ENCODE measurements at places on chromosomes 12 and 14.

- no peak for DNase-seq
These were observed 890 bp downstream of the AVPR1A start for GRCh38 chr12:63149909-63150712.

GRCh38 chr14:101179691-101180211, 276.2 kb upstream of the RTL1 start:
- no peak for DNase-seq

DNA sequence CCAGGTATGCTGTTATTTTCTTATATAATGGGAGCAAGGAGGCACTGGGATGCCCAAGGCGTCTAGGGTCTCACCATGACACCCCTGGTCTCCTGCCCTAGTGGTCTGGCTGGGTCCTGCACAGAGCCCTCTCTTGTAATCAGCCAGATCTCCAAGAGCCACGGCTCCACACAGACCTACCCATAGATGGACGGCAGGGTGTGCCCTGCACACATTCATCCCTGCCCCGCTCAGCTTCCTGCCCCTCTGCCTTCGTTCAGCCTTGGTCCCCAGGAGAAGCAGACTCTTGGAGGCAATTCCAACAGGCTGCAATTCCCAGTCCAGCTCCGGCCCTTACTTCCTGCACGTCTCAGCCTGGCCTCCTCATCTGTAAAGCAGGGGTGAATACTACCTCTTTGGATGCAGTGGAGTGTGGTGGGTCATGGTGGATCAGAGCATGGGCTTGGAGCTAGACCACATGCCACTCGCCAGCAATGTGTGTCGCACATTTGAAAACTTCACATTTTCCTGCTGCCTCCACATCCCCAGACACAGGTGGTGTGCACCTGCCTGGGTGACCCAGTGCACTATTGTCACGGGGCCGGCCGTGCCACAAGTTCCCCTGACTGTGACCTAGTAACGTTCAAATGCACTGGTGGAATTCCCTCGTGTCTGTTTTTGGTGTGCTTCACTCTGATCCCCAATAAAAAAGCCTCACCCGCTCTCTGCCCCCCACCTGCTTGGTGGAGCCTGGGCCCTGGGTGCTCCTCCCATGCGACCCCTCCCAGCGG, 171.1 kb upstream of the PRMT8 start:
- no peak for DNase-seq

DNA sequence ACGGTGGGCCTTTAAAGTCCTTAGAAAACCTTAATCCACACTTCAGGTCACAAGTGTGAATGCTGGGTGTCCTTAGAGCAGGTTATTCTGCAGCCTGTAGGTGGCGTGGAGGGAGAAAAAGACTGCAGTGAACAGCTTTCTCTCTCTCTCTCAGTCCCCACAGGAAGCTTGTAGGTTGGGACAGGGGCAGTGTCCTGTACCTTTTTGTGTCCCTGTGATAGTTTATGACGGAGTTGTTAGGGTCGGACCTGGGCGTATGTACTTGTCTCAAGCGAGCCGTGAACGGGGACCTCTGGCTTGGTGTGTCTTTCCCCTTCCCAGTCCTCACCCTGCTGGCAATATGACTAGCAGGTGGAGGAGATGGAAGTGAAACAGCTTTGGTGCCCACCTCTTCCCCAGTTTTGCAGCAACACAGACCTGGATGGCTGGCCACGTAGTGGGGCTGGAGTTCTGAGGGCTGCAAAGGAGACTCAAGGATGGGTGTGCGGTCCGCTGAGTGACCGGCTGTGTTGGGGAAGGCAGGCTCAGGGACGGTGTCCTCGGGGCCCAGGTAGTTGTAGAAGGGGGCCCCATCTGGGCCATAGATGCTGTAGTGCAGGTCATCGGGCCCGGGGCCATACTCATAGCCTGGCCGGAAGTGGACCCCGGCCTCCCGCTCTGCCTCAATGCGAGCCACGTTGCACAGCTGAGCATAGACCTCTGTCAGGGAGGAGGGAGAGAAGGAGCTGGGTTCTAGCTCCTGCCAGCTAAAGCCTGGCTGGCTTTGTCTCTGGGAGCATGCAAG, 8.9 kb downstream of the ISCA2 start:
- DNase-seq: no peak

- no peak for DNase-seq
These were observed 16.5 kb downstream of the KRT85 start for GRCh38 chr12:52350786-52351185.

GRCh38 chr12:15629761-15630160, 159.4 kb downstream of the EPS8 start:
- peak; percentile 79 for DNase-seq

DNA sequence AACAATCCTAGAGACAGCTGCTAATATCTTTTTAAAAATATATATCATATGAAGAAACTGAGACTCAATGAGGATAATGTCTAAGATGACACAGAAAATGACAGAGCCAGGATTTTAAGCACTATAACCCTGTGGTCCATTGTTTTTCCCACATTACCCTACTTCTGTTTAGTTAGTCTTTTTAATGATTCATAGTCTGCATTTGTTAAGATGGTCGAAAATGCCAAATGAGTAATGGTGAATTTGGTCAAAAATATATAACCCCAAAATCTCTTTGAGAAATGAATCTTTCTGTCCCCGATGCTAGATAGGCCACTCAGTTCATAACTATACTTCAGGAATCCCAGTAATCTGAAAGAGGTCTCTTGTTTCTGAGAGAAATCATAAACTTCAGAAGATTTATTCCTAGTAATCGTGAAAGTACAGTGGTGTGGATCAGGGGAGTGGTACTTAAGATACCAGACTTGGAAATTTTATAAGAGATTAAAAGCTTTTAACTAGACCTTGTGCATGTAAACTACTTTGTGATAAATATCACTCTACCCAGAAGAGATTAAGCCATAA, 10.8 kb downstream of the RTRAF start:
- DNase-seq: no peak

- DNase-seq: no peak
These were observed 78.3 kb downstream of the BAZ1A start for GRCh38 chr14:34796902-34797301.

DNA sequence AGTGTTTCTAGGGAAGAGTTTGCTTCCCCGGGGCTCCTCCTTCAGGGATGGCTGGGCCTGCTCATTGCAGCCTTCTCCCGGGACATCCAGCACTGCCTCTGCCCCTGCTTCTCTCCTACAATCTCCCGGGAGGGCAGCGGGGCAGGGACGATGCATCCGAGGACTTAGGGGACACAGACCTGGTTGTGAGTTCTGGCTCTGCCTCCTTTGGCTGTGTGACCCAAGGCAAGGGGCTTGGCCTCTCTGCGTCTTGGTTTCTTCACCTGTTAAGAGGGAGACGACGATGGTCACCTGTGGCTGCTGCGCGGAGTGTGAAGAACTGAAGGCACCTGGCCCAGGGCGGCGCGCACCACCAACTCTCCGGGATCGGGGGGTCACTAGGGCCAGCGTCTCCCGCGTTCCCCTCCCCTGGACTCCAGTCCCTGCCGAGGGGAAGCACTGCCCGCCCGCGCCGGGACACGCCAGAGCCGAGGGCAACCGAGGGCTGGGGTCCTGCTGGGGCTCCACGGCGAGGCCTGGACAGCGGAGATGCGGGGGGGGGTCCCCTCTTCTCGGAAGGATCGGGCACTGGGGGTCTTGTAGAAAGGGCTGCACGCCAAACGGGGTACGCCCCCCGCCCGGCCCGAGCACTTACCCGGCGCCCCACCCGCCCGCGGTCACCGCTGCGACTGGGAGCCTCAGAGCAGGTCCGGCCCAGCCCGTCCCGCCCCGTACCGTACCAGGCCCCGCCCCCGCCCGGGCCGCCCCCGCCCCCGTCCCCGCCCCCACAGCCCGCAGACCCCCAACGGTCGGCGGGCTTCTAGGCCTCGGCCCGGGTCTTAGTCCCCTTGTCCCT, at the start of gene HVCN1:
Gene HVCN1 (minus strand): TSS at position 670 of the 835 bp plus-strand sequence. CDS start 5,870 bp downstream, outside the sequence.
- no peak for DNase-seq

- DNase-seq: no peak
These were observed 376.9 kb downstream of the GALC start for GRCh38 chr14:87615822-87616679.

- DNase-seq: no peak
These were observed 6.4 kb downstream of the EDDM3A start for GRCh38 chr14:20751963-20752562.

- no peak for DNase-seq
These were observed 285.8 kb upstream of the GRIP1 start for GRCh38 chr12:66964629-66965028.

DNA sequence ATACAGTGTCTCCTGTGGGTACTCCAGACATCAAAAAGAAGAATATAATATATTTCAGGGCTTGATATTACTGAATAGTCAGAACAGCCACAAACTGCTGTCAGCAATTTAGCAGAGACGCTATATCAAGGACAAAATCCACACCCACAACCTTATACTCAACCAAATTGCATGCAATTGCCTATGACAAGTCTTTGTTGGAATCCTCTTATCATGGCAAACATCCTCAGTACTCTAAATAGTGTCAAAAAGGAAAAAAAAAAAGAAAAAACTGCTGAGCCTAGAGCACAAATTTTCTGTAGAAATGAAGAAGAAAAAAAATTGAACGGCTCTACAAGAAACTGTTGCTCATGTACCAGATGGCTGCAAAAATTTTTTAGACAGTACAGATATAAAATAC, 485.7 kb downstream of the TMTC2 start:
- no peak for DNase-seq

- DNase-seq: no peak
These were observed 157.7 kb downstream of the TTC7B start for GRCh38 chr14:90658541-90658967.

DNA sequence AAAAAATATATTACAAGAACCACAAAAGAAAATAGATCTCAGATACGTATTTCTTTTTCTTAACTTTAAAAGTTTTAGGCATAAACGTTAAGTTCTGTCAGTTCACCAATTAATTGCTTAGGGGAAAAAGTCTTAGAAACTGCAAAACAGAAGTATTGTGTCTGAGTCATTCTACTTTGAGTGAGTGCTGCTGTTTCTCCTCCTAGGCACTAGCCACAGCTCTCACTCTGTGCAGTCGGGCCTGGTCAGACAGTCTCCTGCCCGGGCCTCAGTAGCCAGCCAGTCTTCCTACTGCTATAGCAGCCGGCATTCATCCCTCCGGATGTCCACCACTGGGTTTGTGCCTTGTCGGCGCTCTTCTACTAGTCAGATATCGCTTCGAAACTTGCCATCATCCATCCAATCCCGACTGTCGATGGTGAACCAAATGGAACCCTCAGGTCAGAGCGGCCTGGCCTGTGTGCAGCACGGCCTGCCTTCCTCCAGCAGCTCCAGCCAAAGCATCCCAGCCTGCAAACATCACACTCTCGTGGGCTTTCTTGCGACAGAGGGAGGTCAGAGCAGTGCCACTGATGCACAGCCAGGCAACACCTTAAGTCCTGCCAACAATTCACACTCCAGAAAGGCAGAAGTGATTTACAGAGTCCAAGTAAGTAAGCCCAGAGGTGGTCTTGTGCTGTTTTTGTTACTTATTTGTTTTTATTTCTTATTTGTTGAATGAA, 201.3 kb downstream of the PCNX1 start:
- DNase-seq: no peak

DNA sequence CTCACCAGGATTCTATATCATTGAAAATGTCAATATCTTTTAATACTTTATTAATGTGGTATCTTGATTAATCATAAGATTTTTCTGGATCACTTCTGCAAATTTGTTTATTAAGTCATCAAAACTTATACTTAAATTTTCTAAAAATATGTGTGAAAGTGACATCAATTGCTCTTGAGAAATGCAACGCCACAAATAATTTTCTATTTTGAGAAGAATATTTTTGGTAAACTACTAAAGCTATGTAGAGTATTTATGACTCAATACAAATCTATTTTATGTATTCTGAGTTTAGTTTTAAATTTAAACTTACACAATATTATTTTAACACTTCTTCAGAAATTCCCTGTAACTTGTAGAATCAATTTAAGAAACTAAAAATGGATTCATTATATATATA, 263.3 kb downstream of the RASSF9 start:
- no peak for DNase-seq

GRCh38 chr14:99589031-99589441, 15.0 kb downstream of the CCDC85C start:
- no peak for DNase-seq

GRCh38 chr12:67524861-67525616, 123.5 kb upstream of the DYRK2 start:
- DNase-seq: no peak

GRCh38 chr14:52076334-52076733, 7.5 kb upstream of the NID2 start:
- no peak for DNase-seq

- DNase-seq: no peak
These were observed 111.1 kb downstream of the DIP2B start for GRCh38 chr12:50615907-50616296.

DNA sequence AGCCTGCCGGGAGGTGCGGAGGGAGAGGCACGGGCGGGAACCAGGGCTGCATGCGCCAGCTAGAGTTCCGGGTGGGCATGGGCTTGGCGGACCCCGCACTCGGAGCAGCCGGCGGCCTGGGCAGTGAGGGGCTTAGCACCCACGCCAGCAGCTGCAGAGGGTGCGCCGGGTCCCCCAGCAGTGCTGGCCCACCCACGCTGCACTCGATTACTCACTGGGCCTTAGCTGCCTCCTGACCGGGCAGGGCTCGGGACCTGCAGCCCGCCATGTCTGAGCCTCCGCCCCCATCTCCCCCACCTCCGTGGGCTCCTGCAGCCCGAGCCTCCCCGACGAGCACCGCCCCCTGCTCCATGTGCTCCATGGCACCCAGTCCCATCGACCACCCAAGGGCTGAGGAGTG, 14.8 kb downstream of the CKAP4 start:
- DNase-seq: no peak

- DNase-seq: no peak
These were observed 224.8 kb downstream of the RPAP3 start for GRCh38 chr12:47481041-47481440.

GRCh38 chr14:93308686-93309345, 24.0 kb downstream of the BTBD7 start:
- no peak for DNase-seq

DNA sequence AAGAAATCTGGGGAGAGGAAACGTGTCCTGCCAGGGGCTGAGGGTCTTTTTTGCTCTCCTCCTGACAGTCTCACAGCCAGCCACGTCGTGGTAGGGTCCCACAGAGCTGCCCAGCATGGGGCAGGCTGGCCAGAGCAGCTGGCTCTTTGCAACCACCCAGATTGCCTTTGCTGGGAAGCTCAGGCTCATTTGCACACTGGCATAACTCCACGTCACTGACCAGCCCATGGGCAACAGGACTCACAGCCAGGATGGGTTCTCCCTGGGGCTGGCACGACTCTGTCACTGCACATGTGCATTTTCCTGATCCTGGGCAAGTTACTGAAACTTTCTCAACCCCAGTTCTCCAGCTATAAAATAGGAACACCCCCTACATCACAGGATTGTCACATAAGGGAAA, 242.2 kb downstream of the DPF3 start:
- no peak for DNase-seq

DNA sequence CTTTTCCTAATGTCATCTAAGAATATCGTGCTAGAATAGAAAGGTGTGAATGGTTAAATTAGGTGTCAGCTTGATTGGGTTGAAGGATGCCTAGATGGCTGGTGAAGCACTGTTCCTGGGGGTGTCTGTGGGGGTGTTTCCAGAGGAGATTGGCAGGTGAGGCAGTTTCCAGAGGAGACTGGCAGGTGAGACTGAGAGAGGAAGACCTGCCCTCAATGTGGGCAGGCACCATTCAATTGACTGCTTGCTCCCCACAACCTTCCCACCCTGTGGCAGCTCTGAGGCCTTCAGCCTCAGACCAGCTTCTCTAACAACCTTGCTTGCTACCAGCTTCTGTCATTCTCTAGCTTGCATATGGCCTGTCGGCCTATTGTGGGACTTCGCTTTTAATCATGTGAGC, 9.2 kb downstream of the RNASE9 start:
- DNase-seq: no peak

GRCh38 chr12:123024819-123025391, 44.4 kb downstream of the ARL6IP4 start:
- DNase-seq: no peak

Measured in AG09309 (cell line).